ENCODE measurements at places on chromosomes 13 and 19.

DNA sequence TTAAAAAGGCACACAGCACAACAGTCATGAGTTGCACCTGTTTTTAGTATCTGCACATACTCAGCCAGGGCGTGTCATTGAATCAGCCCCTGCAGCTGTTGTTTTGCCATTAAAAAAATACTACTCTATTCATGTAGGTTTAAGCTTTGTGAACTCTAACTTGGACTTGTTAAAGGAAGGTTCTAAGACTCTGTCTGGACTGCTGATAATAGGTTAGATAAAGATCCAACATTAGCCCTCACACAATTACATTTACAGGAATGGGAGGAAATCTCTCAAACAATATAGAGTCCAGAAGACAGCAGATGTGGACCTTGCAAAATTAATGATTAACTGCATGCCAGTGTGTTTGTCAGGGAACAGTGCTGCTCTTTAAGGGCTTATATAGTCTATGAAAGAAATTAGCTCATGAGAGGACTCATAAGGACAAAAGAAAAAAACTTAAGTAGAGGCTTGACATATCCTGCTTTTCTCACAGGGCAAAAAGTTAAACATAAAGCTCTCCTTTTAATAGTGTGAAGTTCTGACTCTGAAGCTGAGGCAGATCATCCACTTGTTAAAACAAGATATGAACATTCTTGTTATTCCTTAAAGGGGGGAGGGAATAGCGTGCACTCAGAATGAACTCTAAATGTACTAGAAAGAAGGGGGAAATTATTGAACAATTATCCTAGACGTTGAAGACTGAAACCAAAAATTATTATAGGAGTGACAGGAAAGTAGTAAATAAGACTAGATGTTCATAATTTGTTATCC is 243.6 kb downstream of the NDFIP2 start:
- no peak for DNase-seq

- DNase-seq, result peak; percentile 82
These were observed 13.8 kb upstream of the UBE2L5 start for GRCh38 chr13:30408319-30409101.

DNA sequence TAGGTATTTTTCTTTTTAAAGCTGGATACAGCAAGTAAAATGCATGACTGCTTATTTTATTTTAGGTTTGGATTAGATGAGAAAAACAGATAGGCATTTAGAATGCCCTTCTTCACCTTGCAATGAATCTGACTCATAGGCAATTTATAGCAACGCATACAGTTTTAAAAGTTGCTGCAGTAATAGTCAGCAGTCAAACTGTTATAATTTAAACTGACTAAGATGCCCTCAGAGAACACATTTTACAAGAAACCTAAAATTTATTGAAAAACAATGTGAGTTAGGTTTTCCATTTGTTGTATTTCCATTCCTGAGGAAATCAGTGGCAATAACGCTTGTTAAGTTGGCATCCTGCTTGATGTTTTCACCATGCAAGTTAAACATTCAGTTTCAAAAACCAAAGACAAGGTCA is 1128.2 kb upstream of the PCDH9 start:
- no peak for DNase-seq

DNA sequence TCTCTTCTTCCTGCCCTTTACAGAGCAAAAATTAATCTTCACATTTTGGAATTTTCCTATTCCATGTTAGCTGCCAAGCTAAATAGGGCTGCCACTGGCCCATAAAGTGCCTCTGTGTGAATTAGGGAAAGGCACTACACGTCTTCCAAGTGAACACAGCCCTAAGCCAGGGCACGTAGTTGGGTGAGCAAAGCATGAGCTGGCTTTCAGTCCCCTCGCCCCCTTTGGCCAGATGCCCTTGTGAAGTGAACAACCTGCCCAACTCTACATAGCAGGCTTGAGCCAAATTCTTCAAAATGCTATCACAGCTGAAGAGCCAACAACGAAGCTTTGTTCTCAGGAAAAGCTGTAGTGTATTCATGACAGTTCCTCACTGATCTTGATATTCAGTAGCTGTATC is 213.1 kb downstream of the OXGR1 start:
- DNase-seq, result no peak

- DNase-seq, result no peak
These were observed 23.6 kb downstream of the MAST3 start for GRCh38 chr19:18121166-18121565.

DNA sequence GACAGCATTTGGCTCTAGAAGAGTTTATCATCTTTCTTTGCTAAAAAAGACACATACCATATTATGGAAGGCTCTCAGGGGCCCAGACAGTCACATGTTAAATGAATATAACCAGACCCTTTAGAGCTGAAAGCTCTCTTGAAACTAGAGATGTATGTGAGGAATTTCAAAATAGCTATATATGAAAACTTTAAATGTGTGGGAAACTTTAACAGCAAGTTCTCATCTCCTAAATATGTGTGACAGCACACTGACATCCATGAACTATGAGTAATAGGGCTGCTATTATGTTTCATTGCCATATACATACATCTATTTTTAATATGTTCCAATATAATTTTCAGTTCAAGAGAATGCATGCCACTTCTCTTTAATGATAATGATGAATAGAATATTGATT is 509.5 kb downstream of the GPC6 start:
- DNase-seq, result no peak

DNA sequence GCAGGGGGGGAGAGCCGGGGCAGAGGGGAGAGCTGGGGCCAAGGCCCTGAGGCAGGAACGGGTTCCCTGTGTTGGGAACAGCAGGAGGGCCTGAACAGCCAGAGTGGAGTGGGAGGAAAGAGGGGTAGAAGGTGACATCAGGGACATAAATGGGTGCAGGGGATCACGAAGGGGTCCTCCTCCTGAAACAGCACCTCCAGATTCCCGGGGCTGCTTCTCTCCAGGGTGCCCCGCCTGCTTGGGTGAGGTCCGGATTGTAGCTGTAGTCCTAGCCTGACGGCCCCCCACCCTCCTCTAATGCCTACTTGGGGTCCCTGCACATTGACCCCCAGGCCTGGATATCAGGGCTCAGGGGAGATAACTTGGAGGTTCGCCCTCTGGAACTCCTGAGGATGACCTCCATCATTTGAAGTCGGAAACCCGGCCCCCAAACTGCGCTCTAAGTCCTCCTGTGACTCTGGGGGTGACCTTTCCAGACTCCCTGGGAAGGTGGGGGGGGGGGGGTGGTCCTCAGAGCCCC is 473 bp upstream of the SCN1B start:
- DNase-seq, result no peak

GRCh38 chr13:37360556-37360955 is 238.0 kb downstream of the POSTN start:
- DNase-seq, result no peak

Measured in stimulated activated CD8-positive, alpha-beta memory T cell treated with anti-CD3 and anti-CD28 coated beads, Interleukin-4, amount 100 ng/mL, for 1 hour (primary cell).